ENCODE measurements at places on chromosomes 4 and X.

GRCh38 chr4:56686537-56687231 lies 5.6 kb upstream of the HOPX start:
- DNase-seq: no peak

- DNase-seq: no peak
These were observed 142.5 kb downstream of the PPARGC1A start for GRCh38 chr4:23747281-23747735.

GRCh38 chrX:39782276-39782675 lies 315.5 kb downstream of the BCOR start:
- DNase-seq: no peak

DNA sequence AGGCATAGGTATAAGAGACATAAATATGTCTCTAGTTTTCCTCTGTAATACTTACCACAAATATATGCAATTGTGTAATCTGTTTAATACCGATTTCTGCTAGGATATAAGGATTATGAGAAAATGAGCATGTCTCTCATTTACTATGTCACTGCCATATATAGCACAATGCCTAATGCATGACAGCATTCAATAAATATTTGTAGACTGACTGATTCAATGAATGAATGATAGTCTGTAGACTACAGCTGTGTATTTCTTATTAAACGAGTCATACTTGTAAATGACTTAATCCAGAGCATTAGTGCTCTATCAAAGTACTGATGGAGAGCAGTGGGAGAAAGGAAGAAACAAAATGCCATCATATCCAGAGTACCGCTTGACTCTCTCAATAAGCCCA lies 175.6 kb downstream of the PPP3CA start:
- no peak for DNase-seq

DNA sequence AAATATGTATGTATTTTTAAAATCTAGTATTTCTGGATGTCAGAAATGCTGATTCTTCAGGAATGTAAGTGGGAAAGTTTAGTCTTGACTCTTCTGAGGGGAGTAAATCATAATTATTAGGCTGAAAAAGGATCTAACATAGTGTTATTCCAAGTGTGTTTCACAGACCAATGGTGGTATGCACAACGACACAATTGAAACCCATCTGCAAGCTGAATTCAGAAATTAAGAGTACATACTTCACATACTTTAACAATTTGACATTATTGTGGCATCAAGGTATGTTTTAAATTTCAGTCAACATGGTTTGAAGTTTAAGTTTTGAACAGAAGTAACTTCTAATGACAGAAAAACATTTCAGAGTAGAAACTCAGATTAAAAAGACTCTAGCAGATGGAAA lies 236.7 kb downstream of the SLC7A11 start:
- DNase-seq: no peak

DNA sequence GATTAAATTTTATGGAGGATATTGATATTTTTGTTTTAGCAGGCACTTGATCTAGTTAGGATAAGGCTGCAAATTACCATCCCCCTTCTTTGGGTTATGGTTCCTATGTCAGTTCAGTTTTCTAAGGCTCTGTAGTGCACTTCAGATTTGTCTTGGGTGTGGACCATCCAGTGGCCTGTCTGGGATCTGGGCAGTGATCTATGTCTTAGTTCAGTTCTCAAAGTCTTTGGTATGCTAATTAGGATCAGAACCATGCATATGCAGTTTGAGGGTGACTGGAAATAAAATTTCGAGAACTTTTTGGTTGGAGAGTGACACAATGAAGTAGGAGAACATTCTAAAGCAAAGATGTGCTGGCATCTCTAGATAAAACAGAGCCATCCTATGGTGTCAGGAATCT lies 388.2 kb downstream of the MID1IP1 start:
- DNase-seq: no peak

DNA sequence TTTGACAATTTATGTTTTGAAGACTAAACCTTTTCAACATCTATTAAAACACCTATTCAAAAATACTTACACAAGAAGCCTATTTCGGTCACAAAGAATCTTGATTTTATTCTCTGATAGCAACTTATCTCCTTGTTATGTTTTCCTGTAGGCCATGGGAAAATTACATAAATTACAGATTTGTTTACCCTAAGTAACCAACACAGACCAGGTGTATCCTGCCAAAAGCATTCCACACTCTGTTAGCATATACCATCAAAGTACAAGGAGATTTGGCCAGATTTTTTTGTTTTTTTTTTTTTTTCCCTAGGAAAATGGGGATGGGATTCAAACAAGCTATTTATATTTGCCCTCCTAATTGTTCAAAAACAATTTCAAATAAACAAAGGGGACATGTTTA lies 497.9 kb upstream of the MAGEB18 start:
- no peak for DNase-seq

GRCh38 chr4:77481856-77482255 lies 123.8 kb upstream of the CXCL13 start:
- no peak for DNase-seq

GRCh38 chr4:138090150-138090917 lies 151.8 kb downstream of the SLC7A11 start:
- peak; percentile 70 for DNase-seq

DNA sequence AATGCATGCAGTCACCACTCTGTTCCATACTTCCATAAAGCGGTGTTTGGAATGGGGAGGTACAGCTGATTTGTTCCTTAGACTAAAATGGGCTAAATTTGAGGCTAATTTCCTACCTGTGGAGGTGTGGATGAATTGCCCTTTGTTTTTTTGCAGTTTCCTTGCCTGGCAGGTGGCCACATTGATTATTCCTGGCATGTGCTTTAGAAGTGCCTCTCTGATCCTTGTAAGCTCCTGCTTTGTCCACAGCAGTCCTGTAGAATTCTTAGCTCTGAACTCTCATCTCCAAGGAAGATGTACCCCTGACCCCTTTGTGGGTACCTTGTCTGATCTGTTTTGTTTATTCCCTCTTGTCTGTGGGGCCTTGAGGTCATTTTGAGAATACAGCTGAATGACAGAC lies 136.8 kb downstream of the ADGRL3 start:
- no peak for DNase-seq

- no peak for DNase-seq
These were observed 234.8 kb upstream of the DIPK2B start for GRCh38 chrX:45435481-45435880.

DNA sequence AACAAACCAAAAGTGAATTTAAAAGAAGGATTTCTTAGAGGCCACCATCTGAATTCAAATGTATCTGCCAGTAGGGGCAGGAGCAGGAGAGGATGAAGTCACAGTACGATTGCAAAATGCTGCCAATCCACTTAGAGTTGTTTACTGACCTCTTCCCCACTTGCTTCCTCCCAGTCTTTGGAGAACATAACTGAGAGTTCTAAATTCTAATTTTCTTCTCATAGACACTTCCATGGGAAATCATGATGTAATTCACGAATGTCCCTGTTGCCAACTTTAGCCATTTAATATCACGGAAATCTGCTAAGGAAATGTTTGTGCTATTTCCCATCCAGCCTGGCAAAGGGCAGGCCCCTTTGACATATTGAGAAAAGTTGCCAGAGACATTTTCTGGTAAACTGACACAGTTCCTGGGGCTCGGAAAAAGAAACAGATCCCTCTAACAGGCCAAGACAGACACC lies 33.6 kb upstream of the NOCT start:
- DNase-seq: peak; percentile 79

DNA sequence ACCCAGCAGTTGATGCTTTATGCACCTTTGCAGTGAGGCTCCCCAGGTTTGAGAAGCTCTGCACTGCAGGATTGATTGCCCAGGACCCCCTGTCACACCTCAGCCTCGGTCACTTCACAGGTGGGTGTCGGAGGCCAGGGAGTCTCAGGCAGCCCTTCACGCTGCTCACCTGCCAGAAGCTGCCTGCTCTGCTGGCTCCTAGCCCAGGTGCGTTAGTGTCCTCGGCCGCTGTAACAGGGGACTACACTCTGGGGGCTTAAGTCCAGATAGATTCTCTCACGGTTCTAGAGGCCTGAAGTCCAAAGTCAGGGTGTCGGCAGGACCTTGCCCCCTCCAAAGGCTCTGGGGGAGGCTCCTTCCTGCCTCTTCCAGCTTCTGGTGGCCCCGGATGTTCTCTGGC lies 79.9 kb downstream of the CPZ start:
- DNase-seq: no peak

DNA sequence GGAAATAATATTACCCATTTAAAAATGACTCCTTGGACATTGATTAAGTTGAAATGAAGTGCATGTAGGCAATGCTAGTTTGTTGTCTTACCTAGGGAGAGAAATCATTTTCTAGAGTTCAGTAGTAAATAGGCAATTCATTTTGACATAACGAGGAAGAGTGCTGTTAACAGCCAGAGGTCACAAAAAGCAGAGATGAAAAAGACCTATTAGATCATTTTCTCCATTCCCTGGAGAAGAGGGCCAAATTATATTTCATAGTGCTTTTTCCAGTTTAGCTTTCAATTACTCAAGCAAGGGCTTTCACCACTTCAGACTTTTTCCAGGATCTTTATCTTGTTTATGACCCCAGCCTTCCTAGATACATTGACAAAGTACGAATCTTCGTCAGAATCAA lies 374.3 kb upstream of the GALNT7 start:
- no peak for DNase-seq

- no peak for DNase-seq
These were observed 217.4 kb upstream of the AADAT start for GRCh38 chr4:170307182-170307581.

DNA sequence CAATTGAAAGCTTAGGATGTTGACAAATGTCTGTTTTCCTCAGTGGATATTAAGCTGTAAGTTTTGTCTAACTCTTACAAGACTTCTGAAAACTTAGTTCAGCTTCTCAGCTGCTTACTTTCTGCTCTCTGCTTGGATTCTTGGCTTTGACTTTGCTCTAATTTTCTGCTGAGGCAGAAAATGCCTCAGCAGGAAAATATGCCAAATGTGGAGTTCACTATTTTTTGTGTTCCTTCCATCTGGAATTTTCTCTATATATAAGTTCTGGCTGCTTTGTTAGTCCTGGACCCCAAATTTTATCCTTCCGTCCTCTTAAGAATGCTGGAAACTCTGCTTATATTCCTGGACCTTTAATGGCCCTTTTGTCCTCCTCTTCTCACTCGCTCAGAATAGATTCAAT lies 352.6 kb upstream of the NWD2 start:
- DNase-seq: no peak

All from suppressor macrophage (primary cell).